Fibroblast of skin of right quadriceps (primary cell): ENCODE measurements at places on chromosomes 2 and 18.

DNA sequence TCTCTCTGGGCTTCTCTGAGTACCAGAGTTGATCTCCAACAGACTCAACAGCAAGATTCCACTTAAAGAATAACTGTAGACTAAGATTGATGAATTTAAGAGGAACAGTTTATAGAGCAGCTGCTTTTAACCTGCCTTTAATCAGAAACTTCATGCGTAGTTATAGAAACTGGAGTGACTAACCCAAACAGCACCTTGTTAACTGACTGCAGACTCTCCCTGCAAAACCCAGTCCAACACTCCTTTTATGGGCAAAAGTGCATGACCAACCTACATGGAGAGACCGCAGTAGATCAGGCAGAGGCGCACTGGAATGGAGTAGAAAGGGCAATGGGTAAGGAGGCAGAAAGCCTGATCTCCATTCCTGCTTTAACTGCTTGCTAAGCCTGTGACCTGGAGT lies 110.6 kb downstream of the NRP2 start:
- DNase-seq = peak; percentile 76

- peak; percentile 81 for DNase-seq
Observed at GRCh38 chr2:100786297-100786658, 33.7 kb upstream of the NPAS2 start.

DNA sequence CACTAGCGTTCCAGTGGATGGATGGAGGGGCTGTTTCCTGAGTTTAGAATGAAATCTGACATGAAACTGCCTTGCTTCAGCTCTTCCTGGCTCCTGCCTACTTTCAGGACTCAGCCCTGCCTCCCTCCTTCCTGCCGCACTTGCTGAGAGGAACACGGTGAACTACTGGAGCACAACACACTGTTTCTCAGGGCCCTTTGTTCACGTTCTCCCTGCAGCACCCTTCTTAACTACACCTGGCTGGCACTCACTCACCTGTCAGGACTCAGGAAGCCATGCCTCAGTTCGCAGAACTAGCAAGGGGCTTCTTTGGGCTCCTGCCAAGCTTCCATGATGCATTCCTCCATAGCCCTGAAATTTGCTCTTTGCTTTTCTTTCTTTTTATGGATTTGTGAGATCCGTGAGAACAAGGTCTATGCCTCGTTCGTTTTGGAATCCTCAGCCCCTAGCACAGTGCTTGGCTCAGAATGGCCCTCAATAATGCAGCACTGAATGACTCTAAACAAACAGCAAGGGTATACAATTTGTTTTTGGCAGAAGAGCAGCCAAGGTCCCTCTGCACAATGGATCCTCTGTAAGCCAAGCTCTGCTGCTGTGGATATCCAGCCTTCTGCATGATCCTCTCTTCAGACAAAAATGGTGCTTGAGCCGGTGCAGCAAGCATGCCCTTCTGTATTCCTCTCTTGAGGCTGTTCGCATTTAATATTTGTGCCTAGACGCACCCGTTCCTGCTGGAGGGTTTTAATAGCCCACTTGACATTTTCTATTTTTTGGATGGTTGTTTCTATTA lies 357.0 kb downstream of the TSN start:
- no peak for DNase-seq

DNA sequence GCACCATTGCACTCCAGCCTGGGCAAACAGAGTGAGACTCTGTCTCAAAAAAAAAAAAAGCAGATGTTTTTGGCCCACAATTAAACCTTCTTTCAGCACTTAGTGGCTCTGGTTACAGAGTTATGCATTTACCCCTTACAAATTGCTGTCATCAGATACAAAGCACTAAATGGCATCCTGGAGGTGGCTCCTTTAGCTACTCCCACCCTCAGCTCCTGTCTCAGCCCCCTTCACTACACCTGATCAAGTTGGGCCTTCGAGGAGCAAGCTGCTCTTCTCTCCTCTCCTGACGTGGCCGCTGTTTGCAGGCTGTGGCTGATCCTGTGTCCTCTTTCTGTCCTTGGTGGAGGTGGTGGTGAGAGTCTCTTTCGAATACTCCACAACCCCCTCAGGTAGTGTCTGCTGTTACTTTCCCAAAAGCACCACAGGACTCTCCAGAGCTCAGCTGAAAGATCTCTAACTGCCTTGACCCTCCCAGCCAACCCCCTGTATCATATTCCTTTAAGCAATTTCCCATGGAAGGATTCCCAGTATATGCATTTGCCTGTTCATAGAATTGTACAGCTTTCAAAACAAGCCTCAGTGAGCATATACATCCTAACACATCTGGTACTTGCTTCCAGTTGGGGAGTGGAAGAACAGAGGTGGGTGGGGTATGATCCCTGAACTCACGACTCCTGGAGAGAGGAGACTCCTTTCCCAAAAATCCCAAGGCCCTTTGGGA lies 285.9 kb downstream of the CLIP4 start:
- no peak for DNase-seq

- DNase-seq = peak; percentile 45
Observed at GRCh38 chr2:215454519-215455246, 18.8 kb upstream of the FN1 start.

DNA sequence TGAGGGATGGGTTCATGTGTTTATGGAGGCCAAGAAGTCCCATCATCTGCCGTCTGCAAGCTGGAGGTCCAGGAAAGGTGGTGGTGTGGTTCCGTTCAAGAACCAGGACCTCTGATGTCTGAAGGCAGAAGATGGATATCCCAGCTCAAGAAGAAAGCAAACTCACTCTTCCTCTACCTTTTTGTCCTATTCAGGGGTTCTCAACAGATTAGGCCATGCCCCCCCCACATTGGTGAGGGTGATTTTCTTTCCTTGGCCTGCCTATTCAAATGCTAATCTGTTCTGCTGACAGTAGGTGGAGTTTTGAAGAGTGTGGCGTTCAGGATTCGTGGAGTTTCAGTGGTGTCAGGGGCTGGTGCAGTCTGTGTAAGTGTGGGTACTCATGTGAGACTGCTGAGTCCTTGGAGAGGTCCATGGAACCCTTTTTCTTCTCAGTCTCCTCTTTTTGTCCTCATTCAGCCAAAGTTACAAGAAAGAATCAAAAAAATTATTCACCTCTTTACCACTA lies 5.9 kb downstream of the MSL3B start:
- no peak for DNase-seq

DNA sequence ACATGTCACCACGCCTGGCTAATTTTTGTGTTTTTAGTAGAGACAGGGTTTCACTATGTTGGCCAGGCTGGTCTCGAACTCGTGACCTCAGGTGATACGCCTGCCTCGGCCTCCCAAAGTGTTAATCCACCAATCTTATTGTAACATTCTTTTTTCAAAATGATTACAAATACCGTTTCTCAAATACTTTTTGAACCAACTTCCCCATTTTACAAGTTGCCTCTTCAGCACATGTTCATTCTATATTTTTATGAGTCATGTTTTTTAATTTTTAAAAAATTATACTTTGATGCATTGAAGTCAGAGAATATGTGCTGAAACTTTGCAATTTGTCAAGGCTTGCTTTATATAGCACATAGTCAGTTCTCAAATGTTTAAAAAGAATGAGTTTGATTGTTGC lies 58.2 kb downstream of the QPCT start:
- DNase-seq = no peak

- DNase-seq = no peak
Observed at GRCh38 chr18:68083776-68084175, 567.3 kb upstream of the DSEL start.

DNA sequence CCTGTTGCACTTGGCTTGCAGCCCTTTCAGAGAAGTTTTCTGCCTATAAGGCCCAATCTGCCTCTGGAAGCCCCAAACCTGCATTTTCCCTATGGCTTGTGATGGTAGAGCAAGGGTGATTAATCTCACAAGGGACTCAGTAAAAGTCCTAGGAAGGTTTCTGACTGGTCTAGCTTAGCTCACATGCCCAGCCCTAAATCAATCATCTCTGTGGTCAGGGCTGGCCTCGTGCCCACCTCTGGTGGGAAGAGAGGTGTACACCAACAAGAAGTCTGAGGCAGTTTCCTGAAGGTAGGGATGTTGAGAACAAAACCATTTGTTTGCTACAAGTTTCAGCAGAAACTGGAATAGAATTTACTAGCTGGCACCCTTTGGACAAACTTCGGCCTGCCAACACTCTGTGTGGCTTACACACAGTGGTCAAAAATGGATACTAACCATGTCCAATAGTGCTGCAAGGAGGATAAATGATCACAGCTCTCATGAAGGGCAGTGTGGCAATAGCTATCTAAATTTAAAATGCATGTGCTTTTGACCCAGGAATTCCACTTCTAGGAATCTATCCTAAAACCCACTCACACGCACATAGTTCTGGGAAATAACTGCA lies 96.4 kb downstream of the EN1 start:
- DNase-seq = peak; percentile 58

- peak; percentile 77 for DNase-seq
Observed at GRCh38 chr2:224887141-224887540, 155.1 kb downstream of the DOCK10 start.

GRCh38 chr2:54194761-54195750 lies 61.0 kb downstream of the TSPYL6 start:
- DNase-seq = no peak

- peak; percentile 53 for DNase-seq
Observed at GRCh38 chr2:111930875-111931274, 32.5 kb downstream of the MERTK start.

DNA sequence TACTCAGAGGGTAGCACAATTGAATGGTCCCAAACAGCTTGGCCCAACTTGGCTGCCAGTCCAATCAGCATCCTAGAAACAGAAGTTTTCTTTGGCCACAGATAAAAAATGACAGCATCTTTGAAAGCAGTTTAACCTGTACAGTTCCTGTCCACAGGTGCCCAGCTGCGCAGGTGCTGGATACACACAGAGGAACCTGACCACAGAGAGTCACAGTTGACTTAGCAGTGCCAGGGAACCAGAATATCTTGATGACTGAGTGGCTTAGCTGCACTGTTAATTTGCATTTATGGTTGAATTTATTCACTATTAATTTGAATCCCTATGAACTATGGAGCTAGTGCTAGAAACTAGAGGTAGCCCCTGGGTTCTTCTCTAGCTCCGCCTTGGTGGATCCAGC lies 93.7 kb downstream of the TPGS2 start:
- no peak for DNase-seq

GRCh38 chr2:114089636-114090319 lies 199.9 kb downstream of the ACTR3 start:
- no peak for DNase-seq

DNA sequence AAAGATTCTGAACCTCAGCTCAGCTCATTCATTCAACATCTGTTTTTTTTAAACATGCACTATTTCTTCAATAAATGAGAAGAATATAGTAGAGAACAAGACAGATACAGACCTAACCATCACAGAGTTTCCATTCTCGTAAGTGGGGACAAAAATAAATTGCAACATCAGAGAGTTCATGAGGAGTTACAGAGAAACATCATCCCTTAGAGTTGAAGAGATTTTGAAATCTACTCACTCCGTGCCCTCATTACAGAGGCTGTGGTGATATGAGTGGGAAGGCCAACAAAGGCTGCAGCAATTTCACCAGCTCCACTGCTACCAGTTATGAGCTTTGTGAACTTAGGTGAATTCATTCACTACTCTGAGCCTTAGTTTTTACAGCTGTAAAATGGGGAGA lies 399.3 kb downstream of the BCL11A start:
- no peak for DNase-seq

DNA sequence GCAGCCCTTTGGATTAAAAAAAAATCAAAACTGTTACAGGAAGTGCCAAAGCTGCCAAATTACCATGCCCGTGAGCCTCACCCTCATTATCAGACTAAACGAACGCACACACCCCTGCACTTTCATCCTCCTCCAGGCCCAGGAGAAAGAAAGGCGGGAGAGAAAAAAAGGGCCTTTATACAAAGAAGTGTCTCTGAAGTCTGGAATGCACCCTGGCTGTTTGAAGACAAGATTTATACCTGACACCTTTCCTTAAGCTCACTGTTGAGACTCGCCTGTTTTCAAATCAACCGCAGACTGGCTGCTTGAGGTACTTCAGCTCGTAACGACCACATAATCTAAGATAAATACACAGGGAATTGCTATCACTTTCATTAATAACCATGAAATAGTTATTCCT lies 31.0 kb downstream of the EDAR start:
- DNase-seq = no peak

GRCh38 chr2:218172845-218173244 lies 6.1 kb upstream of the CXCR1 start:
- no peak for DNase-seq

DNA sequence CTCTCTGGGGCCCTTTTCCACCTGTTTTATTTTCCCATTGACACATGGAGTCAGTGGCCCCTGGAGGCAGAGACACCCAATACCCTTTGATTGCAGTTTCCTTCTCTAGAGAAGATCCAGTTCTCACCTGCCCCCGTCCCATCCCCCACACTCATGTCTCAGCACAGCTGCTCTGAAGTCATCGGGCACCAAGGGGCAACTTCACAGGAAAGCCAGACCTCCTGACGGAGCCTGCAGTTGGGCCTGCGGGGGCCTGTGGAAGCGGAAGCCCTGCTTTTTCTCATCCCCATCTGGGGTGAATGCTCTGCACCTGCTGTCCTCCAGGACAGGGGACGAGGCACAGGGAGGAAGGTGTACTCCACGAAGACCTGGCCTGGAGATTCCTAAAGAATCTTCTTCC lies 308.3 kb upstream of the EPAS1 start:
- DNase-seq = no peak

- DNase-seq = no peak
Observed at GRCh38 chr2:166117491-166117890, 10.3 kb downstream of the SCN1A start.

DNA sequence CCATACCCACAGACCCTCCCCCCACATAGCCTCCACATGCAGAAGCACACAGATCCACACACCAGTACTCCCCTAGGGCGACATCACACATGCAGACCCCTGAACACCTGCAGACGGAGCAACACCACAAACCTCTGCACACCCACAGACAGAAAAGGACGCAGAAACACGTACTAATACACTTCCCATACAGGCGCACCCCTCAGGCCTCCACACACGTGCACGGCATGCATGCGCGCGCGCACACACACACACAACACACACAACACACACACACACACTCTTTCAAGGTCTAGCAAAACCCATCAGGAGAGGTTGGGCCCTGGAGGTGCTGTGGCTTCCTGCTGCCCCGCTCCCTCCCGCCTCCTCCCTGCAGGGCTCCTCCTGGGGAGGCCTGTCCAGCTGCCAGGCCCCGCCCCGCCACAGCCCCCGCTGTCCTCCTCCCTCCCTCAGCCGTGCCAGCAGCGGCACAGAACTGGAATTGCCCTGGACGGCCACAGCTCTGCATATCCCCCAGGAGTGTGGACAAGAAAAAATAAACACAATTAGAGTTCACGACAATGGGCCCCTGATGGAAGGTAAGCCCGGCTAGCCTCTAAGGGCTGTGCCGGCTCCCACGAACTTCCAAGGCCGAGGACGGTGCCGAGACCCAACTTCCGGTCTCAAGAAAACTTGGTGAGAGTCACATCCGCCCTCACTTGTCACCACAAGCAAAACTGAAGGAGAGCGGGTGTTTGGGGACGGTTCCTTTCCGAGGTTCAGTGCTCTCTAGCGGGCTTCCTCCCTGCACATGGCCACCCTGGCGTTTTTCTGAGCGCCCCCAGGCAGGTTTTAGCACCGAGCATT lies 6.8 kb downstream of the ZFP36L2 start:
- DNase-seq = peak; percentile 81

DNA sequence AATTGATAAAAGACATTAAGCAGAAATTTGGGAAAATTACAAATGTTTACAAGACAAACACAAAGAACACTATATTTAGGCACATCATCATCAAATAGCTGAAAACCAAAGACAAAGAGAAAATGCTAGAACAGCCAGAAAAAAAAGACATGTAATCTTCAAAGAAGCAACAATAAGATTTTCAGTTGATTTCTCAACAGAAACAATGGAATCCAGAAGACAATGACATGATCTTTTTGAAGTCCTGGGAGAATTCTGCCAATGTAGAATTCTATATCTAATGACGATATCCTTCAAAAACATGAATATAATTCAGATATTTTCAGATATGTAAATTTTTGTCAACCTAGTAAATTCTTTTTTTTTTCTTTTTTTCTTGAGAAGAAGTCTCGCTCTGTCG lies 179.0 kb downstream of the PTPRM start:
- DNase-seq = no peak
